NCI-H1417 (cell line): ENCODE measurements at places on chromosomes 16 and 17.

DNA sequence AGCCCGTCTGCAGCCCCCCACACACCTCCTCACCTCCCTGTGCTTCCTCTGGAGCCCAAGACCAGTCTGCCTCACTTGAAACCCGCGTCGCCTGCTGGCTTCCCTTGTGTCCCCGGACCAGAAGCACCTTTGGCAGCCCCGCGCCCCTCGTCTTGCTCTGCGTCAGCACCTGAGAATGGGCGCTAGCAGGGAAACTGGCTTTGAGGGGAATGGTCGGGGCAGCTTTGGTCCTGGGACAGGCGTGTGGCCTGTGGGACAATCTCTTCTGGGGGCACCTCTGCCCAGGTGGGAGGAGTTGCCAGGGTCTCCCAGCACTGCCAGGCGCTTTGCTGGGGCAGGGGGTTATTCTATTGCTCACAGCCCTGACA, 3.6 kb upstream of the MAFG start:
- no peak for DNase-seq

DNA sequence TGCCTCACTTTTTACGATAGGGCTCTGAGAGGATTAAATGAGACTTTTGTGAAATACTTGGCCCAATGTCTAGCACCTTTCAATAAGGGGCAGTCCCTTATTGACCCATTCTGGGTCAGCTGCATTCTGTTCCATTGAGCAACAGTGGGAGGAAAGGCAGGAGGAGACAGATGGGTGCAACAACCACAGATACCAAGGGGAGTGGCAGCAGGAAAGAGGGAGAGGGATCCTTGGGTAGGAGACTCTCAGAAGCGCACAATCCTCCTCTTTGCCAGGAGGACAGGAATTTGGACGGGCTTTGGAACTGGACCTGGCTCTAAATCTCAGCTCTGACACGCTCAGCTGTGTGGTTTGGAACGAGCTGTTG, 3.5 kb downstream of the PIPOX start:
- DNase-seq = no peak

DNA sequence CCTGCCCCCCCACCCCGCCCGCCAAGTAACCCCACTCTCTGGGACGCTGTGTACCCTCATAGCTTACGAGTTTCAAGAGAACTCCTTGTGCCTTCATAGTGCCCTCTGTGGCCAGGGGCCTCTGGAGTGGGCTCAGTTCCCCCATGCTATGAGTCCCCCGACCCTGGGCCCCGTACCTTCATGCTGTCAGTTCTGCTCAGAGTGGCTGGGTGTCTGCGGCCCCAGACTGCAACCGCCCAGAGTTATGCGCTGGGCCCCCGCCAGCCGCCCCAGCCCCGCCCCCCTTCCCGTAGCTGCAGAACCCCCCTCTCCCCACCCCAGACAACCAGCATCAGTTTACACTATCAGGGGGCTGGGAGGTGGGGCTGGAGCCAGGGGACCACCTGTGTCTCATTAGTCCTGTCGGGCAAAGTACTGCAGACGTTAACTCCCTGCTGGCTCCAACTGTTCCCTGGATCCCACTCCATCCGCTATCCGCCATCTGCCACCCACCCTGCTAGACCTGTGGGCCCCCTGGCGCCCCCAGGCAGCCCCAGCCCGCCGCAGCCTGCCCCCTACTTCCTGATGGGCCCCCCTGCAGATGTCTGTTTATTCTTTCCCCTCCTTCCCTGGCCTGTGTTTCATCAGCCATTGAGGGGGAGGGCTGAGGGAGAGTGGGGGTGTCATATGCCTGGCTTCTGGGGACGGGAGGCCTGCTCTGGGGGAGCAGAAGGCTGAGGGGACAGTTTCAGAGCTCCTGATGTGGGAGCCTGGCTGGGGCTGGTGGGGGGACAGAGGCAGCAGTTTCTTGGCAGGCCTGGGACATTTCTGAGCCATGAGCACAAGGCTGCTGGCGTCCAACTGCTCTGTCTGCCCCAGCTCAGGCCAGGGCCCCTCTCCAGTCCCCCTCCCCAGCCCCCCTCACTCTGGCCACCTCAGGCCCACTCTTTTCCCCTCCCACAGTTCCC, at the start of gene MFAP4:
Gene MFAP4, minus strand, starts transcription at position 217 of the 947 bp plus-strand sequence. Its CDS starts 35 bp downstream, at position 182.
- peak; percentile 34 for DNase-seq

GRCh38 chr16:26644912-26645543, 421.7 kb upstream of the C16orf82 start:
- no peak for DNase-seq

GRCh38 chr17:42880776-42881310, 19.8 kb upstream of the G6PC1 start:
- no peak for DNase-seq

- no peak for DNase-seq
Observed at GRCh38 chr16:19169082-19169639, 1.1 kb downstream of the SYT17 start.

DNA sequence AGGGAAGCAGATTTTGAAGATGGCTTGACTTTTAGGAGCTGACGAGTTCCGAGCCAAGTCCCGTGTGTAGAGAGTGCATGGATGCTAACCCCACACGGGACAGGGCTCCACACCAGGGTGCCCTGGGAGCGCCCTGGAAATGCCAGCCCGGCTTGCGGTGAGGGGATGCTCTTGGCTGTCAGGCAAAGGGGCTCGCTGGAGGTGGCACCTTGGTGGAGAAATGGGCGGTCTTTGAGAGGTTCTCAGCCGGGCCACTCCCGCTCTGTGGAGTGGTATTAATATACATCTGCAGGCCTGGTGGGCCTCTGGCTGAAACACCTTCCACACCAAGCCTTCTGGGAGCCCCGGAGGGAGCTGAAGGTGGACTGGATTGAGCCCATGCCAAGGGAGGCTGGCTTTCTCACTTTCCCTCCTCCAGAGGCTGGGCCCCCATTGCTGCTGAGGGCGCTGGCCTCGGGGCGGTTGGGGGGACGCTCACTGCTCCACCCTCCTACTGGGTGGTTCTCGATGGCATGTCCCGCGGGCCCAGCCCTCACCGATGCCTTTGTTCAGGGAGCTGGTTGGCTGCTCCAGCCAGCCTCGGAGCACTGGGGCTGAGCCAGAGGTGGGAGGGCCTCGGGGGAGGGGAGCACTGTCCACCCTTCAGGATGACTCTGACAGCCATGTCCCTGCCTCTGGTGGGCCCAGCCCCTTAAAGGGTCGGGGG, 210.3 kb downstream of the NTN1 start:
- DNase-seq = no peak

DNA sequence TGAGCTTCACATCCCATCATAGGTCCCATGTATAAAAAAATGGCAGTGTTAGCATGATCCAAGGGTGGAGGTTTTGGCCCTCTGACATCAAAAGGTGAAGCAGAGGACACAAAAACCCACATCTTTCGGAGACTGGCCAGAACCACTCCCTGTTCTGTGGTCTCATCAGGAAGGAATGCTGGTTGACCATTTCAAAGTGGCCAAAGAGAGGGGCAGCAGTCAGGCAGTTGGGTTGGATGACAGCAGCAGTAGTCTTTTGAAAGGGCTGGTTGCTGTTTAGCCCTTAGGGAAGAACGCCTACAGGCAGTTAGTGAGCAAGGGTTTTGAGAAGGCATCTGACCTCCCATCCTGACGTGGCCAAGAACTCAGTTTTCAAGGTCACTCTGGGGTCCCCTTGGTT, 40.5 kb downstream of the LCMT1 start:
- no peak for DNase-seq

- DNase-seq = peak; percentile 11
Observed at GRCh38 chr17:39627712-39628516, 1.2 kb downstream of the PPP1R1B start.

GRCh38 chr17:64682261-64683181, 20.4 kb upstream of the SMURF2 start:
- DNase-seq = no peak

DNA sequence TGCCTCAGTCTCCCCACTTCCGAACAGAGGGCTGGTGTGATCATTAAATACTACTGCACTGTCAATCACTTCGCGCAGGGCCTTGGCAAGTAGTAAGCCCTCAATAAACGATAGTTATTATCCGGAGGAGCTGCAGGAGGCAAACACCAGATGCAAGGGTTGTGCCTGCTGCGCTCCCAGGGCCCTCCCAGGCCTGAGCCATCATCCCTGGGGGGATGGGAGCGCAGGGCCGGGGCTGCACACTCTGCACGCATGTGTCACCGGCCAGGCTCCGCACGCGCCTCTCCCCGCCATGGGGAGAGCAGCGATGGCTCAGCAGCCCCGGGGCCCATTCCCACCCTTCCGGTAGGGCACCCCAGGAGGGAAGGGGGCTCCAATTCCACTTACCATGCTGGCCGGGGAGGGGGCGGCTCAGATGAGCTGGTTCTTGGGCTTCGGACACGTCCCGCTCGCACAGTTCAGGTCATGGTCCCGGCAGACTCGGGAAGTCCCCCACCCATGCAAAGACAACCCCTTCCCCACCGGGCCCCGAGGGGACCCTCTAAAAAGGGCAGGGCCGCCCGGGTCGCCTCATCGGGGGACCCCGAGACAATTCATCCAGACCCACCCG, 681 bp downstream of the XPO6 start:
- peak; percentile 74 for DNase-seq

- peak; percentile 72 for DNase-seq
Observed at GRCh38 chr17:21513012-21513570, 136.9 kb downstream of the KCNJ12 start.

- peak; percentile 80 for DNase-seq
Observed at GRCh38 chr17:30379303-30379902, 676 bp downstream of the CPD start.

GRCh38 chr17:62755141-62755851, 52.8 kb downstream of the MARCHF10 start:
- no peak for DNase-seq

GRCh38 chr16:82649766-82650165, 23.0 kb downstream of the CDH13 start:
- no peak for DNase-seq

- DNase-seq = no peak
Observed at GRCh38 chr17:62892870-62893338, 73.1 kb upstream of the TANC2 start.

DNA sequence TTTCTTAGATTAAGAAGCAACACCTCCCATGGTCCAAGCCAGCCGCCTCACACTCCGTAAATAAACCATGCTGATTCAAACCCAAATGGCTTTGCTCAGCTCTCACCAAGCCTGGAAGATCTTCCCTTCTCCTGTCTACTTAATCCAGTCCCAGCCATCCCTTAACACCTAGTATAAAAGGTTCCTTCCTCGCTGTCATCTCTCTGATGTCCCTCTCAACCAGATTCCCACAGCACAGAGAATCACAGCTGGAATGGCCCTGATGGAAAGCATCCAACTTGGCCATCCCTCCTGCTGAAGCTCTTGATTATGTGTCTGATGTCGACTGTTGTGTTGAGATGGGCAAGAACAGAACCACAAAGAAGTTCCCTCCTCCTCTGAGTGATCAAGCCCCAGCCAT, 50.6 kb upstream of the ADCY9 start:
- no peak for DNase-seq
